Esophagus muscularis mucosa (tissue), 4 donors: ENCODE measurements at places on chromosomes 4 and X. TPM values are rescaled to one million over a fixed set of nuclear protein-coding genes. Genes with fewer than 3 reads are reported as not detected.

Gene MAB21L2
- total RNA-seq = 0.32 TPM

Gene ALAS2
- not detected for total RNA-seq

DNA sequence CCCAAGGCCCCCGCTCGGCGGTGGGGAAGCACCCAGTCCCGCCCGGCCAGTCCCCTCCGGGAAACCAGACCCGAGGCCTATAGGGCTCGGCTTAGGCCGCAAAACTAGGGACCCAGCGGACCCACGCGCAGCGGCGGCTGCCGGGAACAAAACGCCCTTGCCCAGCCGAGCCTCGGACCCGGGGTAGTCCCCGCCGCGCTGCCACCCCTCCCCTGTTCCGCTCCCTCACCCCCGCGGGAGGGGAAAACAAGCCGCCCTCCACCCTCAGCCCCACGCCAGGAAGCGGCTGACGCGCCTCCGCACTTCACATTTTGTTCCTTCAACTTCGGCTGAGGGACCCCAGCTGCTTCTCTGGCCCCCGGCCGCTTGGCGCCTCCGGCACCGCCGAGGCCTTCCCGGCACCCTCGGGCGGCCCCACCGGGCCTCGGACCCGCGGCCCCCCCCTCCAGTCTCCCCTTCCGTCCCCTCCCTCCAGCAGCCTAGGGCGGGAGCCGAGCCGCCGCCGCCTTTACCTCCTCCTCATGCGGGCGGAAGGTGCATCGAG lies 694 bp downstream of the PDS5A start:
- DNase-seq = no peak

DNA sequence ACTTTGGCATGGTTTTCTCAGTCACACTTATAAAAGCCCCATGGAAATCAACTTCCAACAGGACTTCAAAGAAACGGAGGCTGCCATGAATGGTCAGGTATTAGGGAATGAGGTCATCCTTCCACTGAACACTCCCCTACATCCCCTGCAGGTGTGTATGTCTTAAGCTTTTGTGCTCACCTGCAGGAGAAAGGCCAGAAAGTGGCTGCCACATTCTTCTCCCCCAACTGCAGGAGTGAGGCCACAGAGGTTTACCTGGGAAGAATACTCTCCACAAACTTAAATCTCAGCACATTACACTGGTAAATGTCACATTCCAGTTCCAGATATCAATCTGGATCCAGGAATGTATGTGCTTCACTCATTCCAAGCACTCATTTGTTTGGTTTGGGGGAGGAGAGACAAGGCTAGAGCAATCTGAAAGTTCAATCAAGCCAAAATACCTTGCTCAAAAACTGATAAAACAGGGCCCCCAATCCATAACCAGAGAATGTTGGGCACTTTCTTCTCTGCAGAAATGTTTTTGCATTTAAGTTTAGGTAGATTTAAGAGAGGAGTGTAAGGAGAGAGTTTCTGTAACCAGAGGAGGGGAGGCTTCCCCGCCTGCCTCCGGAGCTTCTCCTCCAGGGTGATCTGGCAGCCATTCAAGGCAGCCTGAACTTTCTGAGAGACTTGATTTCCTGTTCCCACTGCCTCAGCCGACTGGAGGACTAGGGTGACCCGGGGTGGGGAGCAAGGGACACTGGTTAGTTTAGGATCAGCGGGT lies 15.4 kb downstream of the FAM9C start:
- DNase-seq = no peak

- no peak for DNase-seq
Observed at GRCh38 chr4:121326597-121326996, 54.2 kb downstream of the QRFPR start.

GRCh38 chr4:48178931-48179330 lies 44.9 kb upstream of the TXK start:
- no peak for DNase-seq

- DNase-seq = no peak
Observed at GRCh38 chr4:143554728-143555597, 41.5 kb downstream of the SMARCA5 start.

GRCh38 chr4:174789657-174790056 lies 39.4 kb downstream of the GLRA3 start:
- DNase-seq = no peak

- no peak for DNase-seq
Observed at GRCh38 chr4:18198653-18199052, 177.1 kb upstream of the LCORL start.

GRCh38 chrX:78237127-78237526 lies 90.3 kb downstream of the CYSLTR1 start:
- no peak for DNase-seq

DNA sequence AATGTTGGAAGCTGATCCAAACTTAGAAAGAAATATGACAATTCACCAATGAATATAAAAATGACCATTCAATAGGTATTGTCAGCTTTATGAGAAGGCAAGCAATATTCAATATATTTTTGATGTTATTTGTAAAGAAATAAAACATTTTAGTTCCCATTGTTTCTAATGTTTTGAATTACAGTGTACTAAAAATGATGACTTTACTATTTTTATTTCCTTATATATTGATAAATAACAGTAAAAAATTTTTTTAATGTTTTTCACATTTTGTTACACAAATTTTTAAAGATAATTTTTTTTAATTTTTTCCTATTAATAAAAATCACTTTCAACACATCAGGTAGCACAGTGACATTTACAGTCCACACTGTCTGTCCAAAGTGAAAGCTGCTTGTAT lies 565.5 kb upstream of the FAM241A start:
- DNase-seq = no peak

- no peak for DNase-seq
Observed at GRCh38 chrX:10121787-10122186, 35.0 kb upstream of the CLCN4 start.

DNA sequence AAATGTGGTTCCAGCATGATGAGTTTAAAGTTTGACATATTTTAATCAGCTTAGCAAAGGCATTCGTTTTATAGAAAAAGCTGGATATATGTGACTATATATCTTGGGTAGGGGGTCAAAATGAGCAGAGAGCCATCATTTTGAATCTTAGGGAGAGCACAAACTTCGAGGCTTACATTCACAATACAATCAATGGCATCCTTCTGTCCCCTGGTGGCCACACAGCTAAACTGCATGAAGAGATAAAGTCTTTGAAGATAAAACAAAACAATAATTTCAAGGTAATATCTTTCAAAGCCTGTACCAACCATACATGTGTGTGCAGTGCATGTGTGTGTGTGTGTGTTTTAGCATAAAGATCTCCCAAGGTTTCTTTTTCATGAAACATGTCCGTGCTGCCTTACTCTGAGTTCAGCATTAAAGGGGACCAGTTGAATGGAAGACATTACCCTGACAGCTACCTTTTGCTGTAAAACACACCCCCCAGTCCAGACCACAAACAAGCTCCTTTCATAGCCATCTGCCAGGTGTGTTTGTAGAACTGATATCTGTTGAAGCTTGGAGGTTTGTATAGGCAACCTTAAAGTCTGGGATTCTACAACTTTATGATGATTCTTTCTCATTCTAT lies 22.0 kb downstream of the DYNLT3 start:
- no peak for DNase-seq
